Activated naive CD4-positive, alpha-beta T cell treated with anti-CD3 and anti-CD28 coated beads, Interleukin-2, amount 50 U/mL, for 16 hours (primary cell): ENCODE measurements at places on chromosomes 2 and 18.

DNA sequence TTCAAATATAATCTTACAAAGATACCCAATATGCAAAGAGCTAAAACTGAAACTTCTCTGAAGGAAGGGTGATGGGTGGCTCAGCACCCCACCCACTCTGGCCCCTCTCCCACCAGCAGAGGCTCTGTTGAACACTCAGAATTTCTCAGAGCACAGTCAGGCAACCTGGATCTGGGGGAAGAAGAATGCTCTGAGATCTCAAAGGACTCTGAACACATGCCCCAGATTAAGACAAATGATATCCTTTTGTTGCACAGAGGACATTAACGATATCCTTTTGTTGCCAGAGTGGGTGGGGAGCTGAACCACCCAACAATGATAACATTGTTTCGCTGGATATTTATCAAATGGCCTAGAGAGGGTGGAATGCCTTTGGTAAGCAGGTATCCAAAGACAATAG, 104.8 kb downstream of the LBH start:
- peak; percentile 32 for DNase-seq

GRCh38 chr2:43343573-43344304, 117.3 kb upstream of the ZFP36L2 start:
- no peak for DNase-seq

- peak; percentile 62 for DNase-seq
Measured at GRCh38 chr18:76349067-76349715, 145.9 kb downstream of the ZNF516 start.

GRCh38 chr2:223594259-223594658, 7.9 kb downstream of the SCG2 start:
- no peak for DNase-seq

DNA sequence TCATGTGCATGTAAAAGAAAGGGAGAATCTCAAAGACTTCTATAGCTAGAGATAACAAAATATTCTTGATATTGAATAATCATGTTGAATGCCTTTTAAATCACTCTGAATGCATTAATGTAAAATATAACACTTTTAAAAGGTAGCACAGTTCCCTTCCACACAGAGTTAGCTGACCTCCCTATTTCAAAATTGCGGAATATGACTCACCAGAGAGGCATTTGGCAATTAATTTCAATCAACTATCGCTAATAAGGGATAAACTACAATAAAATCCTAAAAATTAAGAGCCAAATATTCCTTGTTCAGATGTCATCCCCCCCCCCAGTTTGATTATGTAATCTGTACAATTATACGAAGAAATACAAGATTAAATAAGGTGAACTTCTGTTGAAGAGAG, 29.3 kb downstream of the ZC3H15 start:
- DNase-seq, result no peak
